ENCODE measurements at places on chromosomes 12 and 14.

DNA sequence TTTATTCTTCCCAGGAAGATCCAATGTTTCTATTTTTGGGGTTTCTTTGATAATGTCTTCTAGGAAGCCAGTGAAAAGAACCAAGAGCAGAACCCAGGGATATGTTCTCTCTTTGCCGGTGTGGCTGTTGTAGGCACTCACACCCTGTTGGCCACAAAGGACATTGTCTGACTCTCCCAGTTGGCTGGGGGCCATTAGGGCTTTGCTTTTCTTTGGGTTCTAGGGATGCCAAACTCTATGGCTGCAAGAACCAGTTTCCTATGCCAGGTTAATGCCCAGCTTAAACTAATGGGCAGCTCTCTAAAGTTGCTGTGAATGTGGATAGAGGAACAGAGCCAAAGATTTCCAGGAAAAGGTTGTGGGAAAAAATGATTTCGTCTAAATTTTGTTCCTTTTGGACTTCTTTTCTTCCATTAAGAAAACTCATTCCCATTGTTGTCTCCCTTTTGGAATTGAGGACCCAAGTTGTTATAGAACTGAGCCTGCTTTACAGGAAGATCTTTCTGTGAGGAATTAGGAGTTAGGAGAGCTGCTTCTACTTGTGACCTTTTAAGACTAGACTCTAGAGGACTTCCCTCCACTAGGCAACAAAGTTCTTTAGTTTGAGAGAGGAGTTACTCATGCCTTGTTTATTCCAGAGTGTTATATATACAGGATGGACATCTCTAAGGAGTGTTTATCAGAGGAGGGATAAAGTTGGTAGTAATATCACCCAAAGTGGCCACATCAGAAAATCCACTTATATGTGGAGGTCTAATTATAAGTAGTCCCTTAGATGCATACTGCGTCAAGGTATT is 13.1 kb downstream of the COPZ1 start:
- DNase-seq: no peak

- no peak for DNase-seq
These were observed 182.0 kb upstream of the NAV3 start for GRCh38 chr12:77648716-77649115.

DNA sequence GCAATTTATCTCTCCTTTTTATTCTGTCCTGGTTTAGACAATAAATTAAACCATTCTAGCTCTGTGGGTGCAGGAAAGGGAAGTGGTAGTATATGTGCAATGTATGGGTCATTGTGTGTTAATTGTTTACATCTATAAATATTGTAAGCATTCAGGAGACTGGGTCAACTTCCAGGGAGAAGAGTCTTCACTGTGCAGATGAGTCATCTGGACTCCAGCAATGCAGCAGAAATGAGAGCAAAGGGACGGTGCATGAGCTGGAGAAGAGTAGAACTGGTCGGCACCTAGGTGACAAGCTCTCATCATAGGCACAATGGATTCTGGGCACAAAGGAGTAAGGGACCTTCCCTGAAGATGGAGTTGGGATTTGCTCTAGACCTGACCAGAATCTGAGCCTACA is 211.1 kb upstream of the DAAM1 start:
- DNase-seq: no peak

DNA sequence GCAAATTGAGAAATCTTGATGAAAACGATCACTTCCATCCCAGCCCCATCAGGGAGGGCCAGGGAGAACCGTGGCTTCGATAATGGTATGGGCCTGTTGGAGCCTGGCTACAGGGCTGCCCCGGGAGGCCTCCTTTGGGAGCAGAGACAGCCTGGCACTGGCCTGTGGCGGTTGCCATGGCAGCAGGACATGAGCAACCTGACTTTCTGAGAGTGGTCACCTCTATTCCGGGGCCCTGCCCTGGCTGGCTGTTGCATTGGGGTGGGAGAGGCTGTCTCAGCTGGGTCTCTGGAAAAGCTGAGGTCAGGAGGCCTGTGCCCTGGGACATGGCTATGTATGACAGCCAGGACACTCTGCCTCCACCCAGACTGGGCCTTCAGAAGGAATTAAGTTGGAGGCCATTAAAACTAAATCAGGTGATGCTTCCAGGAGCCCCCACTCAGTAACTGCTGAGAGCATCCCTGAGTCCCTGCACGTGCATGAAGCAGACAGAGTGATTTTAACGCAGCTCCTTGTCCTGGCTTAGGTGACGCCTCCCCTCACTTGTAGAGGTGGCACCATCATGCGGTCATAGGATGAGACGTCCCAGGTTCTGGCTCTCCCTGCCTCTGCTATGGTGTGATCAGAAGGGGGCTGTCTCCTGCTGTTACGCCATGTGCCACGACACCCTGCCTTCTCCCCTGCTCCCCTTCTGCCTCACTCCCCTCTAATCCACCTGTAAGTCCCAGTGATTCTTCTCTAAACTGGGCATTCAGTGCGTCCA is 126.3 kb downstream of the SLC25A47 start:
- DNase-seq: no peak

- DNase-seq: no peak
These were observed 25.0 kb upstream of the P2RX7 start for GRCh38 chr12:121107681-121108080.

GRCh38 chr12:115871714-115872113 is 405.8 kb downstream of the MED13L start:
- DNase-seq: no peak

DNA sequence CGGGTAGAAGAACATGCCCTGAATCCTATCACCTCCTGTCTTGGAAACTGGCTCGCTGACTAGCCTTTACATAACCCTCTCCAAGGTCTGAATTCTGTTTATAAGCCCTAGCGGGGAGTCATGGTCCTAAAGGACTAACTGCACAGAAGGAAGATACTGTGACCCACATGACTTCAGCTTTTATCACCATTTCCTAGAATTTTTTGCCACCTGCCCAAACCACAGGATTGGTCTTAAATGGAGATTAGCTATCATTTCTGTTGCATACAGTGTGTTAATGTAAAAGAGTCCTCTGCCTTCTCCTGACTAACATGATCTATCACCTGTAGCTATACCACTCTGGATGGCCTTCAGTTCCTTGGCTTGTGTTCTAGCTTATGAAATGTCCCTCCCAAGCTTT is 319.2 kb downstream of the DUSP6 start:
- no peak for DNase-seq

GRCh38 chr14:89304972-89305703 is 111.9 kb downstream of the FOXN3 start:
- no peak for DNase-seq

DNA sequence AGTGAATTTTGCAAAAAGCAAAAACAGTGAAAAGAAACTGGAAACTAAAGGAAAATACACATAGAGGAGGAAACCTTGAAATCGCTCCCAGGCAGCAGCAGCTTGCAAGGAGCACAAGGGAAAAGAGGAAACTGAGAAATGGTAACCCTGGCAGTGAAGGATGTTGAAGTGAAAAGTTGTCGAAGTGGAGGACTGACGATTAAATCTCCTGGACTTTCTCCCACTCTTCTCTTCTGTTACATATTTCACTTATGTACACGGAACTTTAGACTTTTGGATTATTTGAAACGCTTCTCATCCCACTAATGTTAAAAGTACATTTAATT is 388.8 kb upstream of the USP15 start:
- no peak for DNase-seq

GRCh38 chr14:79044894-79045624 is 874.9 kb downstream of the NRXN3 start:
- no peak for DNase-seq

DNA sequence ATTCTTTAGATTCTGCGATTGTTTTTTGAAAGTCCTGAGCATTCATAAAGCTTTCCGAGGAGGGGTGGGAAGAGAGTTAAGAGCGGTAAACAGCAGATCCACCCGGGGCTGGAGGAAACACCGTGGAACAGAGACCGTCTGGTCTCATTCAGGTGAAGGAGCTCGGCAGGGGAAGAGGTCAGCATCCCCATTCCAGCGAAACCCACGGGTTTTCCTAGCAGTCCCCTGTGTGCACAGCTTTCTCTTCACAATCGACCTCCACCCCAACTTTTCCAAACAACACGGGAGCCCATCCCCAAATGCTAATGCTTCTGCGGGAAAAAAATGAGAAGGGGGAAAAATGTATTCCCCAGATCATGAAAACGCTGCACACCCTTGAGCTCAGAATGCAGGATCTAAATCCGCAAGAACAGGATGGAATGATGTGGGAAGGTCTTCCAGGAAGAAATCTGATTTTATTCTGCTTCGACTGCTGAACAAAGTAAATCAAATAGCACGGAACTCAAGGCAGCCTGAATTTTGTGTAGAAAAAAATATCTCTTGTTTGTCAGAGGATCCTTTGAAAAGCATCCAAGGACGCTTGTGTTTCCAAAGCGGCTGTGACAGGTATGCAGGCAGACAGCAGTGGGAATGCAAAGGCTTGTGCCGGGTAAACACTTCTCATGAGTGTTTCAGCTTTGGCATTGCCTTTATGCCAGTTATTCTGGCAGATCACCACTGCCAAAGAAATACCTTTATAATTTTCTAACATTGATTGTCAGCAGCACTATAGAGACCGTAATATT is 128.8 kb downstream of the NDUFA12 start:
- no peak for DNase-seq

DNA sequence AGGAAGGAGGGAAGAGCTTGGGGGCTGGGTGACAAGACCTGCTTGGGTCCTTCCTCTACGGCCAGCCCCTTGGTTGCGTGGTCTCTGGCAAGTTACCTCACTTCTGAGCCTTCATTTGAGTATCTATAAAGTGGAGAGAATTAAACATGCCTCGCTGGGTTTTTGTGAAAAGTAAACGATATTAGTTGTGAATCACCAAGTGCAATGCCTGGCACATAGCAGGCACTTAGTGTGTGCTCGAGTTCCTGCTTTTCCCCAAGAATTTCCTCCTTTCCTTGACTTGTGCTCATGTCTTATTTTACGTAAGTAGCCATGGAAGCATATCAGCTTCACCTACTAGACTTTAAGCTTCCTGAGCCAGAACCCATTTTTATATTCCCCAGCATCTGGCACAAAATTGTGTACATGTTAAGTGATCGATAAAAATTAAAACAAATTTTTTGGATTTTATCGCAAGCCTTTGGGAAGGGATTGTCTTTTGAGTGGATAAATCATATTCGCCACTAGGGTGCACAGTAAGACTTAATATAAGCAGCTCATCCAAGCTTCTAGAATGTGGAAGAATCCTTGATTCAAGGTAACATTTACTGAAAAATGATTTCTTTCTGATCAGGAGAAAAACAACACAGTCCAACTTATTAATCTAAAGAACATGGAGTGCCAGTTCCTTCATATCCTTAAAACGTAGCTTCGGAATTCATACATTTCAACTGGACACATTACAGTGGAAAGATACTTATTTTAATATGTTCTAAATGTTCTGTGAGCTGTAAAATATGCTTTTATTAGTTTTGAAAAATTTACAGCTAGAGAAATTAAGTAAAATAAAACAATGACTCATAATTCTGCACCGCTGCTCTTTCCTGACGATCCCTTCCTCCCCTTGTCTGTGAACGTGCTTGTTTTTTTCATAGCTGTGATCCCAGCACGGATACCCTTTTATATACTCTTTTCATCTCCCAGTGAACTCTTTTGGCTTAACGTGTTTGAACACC is 62.0 kb downstream of the SLC25A47 start:
- DNase-seq: no peak

GRCh38 chr14:61627612-61628011 is 67.7 kb upstream of the HIF1A start:
- no peak for DNase-seq

DNA sequence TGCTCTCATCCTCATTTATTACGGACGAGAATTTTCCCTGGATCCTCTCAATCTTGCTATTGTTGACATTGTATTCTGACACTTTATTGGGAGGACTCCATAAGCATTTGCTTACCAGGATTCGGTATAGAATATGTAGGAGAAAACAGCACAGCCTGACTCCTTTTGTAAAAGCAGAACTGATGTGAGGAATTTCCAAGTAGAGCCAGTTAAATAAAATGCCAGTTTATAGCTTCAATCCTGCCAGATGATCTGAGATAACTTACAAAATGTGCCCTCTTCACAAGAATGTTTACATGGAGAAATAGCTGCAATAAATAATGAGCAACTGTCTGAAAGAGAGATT is 332.9 kb upstream of the PRICKLE1 start:
- no peak for DNase-seq

DNA sequence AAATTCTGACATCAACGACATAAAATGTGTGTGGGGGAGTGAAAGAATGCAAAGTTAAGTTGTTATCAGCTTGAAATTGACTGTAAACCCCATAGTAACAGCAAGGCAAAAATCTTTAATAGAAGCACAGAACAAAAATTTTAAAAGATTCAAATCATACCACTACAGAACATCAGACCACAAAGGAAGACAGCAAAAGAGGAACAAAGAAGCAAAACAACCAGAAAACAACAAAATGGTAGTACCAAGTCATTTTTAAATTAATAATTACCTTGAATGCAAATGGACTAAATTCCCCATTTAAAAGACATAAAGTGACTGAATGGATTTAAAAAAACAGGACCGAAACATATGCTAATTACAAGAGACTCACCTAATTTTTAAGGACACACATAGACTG is 31.3 kb downstream of the A2M start:
- no peak for DNase-seq

GRCh38 chr12:59370933-59371332 is 224.9 kb upstream of the SLC16A7 start:
- DNase-seq: no peak
